ENCODE measurements at places on chromosomes 4 and X.
A peak's percentile ranks its signal among the peaks of the same experiment; 100 is the strongest.

- DNase-seq: no peak
Measured at GRCh38 chrX:47723689-47724088, 64.7 kb upstream of the UXT start.

DNA sequence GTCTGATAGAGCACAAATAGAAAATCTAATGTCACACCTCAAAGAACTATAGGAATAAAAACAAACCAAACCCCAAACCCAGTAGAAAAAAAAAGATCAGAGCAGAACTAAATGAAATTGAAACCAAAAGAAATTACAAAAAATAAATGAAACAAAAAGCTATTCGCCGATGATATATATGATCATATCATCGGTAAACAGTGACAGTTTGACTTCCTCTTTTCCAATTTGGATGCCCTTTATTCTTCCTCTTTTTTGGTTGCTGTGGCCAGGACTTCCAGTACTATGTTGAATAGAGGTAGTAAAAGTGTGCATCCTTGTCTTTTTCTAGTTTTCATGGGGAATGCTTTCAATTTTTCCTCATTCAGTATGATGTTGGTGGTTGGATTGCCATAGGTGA is 215.3 kb upstream of the AR start:
- peak; percentile 26 for DNase-seq

GRCh38 chr4:8706216-8707044 is 113.9 kb downstream of the CPZ start:
- DNase-seq: no peak

DNA sequence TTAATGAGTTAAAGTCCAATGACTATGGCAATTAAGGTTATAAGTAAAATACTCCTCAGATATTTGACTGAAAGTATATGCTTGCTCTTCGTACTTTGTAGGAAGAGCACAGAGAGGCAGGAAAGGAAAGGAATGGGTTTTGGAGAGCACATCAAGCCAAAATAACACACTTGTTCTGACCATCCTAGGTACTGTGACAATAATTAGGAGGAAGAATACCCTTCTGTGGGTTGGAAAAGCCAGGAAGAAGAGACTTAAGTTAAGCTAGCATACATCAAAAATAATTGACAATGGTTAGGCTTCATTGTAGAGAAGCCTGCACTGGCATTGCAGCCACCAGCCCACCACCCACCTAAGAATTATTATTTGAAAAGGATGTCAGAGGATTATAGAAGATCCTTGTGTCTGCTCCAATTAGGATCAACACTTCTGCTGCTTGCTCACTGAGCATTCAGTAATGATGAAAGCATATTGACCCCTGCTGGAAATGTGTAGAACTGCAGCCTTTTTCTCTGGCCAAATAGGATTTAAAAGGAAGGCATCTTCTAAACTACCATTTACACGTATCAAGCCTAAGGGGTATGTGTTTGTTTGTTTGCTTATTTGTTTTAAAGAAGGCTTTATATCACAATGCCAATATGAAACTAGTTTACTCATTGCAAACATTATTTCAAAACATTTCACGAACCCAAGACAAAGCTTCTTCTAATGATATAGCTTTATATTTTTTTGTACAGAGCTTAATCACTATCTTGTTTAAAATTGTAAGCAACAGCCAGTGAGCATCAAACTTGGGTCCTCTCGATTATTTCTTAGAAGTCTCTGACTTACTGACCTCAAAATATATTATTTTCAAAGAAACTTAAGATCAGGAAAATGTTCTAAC is 286.2 kb upstream of the TET2 start:
- peak; percentile 98 for DNase-seq

DNA sequence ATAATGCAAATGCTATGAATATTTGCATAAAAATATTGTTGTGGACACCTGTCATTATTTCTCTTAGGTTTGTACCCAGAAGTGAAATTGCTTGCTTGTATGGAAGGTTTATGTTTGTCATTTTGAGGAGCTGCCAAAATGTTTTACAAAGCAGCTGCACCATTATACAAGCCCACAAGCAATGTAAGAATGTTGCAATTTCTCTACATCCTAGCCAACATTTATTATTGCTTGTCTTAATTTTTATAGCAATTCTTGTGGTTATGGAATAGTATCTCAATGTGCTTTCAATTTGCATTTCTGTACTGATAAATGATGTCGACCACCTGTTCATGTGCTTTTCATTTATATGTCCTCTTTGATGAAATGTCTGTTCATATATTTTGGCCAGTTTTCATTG is 18.7 kb upstream of the RBMX start:
- no peak for DNase-seq

- no peak for DNase-seq
Measured at GRCh38 chr4:91681091-91681490, 622.7 kb upstream of the GRID2 start.

GRCh38 chr4:24690436-24690835 is 104.9 kb upstream of the SOD3 start:
- no peak for DNase-seq

DNA sequence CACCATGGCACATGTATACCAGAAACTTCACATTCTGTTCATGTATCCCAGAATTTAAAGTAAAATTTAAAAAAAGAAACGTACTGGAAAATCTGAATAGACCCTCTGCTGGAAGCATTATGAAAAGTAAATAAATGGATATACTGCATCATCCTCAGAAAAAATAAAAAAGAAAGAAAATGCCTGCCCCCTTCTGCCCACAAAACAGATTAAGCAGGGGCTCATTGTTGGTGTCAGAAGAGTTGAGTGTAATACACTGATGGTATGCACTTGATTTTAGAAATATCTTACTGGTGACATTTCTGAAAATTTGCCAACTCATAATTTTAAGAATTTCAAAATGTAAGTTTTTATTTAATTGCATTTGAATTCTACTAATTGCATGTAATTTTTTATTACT is 77.8 kb downstream of the LRP2BP start:
- no peak for DNase-seq

DNA sequence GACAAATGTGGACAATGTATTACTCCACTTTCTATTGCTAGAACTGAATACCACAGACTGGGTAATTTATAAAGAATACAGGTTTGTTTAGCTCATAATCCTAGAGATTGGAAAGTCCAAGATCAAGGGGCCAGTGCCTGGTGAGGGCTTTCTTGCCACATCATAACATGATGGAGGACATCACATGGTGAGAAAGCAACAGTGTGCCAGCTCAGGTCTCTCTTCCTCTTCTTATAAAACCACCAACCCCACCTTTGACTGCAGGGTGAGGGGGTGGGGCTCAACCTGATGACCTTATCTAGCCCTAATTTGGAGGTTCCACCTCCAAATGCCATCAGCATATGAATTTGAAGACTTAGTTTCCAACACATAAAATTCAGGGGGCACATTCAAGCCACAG is 105.7 kb upstream of the CXorf66 start:
- DNase-seq: no peak

DNA sequence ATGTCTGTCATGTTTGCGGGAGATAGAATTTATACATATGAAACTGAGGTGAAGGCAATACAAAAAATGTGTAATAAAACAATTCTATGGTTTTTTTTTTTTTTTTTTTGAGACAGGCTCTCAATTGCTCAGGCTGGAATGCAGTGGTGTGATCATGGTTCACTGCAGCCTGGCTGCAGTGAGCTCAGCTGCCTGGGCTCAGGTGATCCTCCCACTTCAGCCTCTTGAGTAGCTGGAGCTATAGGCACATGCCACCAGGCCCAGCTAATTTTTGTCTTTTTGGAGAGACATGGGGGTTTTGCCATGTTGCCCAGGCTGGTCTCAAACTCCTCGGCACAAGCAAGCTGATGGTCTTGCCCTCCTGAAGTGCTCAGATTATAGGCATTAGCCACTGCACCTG is 10.1 kb downstream of the RADX start:
- no peak for DNase-seq

DNA sequence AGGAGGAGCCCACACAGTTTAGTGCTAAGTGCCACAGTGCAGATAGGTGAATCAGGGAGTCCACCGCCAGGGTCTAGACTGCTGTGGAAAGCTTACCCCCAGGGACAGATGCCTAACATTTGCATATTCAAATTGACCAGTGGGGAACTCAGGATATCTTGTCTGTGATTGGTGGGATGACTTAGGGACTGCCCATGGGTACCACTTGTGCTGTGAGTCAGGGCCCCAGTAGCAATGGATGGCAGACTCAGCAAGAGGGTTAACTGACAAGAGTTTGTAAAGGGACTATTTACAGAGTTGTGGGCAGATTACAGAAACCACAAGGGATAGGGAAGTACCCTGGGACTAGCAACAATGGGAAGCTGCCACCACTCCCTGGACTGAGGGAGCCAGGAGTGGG is 282.1 kb downstream of the BCOR start:
- peak; percentile 86 for DNase-seq

DNA sequence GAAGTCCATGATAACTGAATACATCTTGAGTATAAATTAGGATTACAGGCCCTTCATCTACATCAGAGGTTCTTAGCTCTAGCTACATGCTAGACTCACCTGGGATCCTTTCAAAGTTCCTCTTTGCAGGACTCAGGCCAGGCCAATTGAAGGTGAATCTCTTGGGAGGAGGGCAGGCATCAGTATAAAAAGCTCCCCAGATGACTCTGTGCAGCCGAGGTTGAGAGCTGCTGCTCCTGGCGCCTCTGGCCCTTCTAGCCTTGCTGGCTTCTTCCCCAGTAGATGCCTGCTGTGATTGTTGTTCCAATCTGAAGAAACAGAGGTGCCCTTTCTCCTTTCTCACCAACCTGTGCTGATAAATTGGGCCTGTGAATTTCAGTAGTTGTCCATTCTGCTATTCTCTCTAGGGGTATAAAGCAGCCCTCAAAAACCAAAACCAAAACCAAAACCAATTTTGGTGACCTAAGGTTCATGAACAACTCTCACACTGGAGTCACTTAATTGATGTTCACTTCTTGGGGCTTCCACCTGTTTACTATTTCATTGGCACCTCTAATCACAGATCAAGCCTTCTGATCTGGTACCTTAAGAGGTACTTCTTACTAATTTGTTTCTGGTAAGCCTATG is 78.7 kb downstream of the SUPT20HL2 start:
- no peak for DNase-seq

DNA sequence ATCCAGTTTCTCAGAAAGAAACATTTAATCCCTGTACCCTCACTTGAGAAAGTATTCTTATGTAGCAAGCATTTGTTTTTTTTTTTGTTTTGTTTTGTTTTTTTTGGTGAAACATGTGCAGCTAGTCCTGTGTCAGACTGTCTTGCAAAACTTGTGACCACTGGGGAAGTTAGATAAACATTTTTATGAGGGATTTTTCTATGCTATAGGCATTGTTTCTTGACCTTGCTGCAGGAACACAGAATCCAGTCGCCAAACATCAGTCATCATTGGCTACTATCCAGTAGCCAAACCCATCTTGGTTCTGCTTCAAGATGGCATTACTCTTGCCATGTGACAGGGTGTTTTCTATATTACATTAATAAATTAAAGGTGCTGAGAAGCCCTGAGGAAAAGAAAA is 7.7 kb upstream of the MAPK10 start:
- no peak for DNase-seq

DNA sequence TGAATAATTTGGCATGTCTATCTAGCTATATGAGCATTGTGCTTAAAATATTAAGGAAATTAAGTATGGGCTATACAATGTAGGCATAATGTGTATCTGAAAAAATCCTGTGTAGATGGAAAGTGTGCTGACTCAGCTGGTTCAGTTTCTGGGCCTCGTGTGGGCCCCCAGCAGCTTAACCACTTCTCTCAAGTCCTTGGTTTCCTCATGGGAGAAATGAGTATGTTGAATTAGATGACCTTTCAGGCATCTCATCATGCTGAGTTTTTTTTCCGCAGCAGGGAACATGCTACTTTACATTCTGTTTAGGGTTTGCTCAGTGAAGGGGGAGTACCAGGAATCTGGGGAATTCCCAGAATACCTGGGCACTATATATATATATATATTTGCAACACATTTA is 30.5 kb downstream of the RHOH start:
- DNase-seq: no peak

DNA sequence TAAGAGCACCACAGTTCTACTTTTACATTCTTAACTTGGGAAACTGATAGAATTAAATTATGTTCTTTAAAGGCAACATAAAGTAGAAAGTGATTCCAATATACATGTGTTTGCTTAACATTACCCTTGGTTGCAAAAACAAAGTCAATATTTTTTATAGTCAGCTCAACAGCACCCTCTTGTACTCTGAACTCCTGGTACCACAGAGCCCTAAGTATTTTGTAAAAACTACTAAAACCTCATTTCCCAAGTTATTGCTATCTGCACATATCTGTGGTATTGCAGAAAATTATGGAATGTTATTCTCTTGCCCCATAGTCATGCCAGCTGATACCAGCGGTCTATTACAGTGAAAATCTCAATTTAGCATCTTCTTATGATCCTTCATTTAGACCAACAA is 2.9 kb downstream of the KIF4A start:
- no peak for DNase-seq

DNA sequence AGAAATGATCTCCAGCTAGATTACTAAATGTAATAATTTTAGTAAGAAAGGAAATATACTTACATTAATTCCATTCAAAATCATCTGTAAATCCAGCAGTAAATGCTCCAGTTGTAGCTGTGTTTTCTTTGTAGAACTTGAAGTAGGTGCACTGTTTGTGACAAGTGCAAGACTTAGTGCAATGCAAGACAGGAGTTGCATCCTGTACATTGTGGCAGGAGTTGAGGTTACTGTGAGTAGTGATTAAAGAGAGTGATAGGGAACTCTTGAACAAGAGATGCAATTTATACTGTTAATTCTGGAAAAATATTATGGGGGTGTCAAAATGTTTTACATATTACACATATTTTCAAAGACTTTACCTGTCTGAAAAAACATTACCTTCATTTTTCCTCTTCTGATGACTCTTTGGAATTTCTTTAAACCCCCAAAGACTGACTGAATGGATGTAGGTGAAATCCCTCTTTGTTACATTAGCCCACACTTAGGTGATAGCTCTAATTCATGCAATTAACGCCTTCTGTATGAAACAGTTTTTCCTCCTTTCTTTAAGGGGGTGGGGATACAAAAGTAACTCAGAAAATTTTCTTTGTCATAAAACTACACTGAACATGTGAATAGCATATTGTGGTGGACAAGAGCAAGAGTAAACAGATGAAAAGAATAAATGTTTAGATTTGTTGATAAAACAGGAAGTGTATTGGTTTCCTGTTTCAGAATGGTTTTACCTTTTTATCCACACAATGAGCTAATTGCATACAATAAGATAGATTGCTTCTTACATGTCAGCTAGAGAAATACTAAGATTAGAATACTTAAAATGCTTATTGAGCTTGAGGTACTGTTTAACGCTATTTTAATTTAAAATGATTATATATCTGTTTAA is at the start of gene IL2:
Gene IL2, minus strand, starts transcription at position 495 of the 886 bp plus-strand sequence. Its CDS starts 285 bp downstream, at position 210.
- no peak for DNase-seq

GRCh38 chrX:151738751-151739150 is 4.2 kb downstream of the CNGA2 start:
- DNase-seq: no peak

GRCh38 chr4:8849266-8850073 is 22.2 kb downstream of the HMX1 start:
- no peak for DNase-seq

DNA sequence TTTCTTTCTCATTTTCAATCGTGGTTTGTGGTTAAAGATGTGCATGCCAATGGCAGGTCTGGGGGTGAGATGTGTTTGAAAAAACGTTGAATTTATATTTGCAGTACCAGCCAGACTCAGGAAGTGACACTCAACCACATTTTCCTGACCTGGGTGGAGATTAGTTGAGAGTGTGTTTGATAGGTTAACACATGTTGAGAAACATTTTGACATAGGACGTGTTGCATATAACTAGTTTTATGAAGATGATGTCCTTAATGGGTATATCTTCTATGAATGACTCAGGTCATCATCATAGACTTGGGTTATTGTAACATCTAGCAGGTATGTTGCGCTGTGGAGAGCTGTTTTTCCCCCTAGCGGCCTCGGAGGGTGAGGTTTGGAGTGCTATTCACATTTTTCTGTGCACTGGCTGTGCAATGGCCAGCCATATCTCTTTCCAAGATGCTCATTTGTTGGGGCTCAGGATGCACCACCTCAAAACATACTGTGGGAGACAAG is 21.7 kb upstream of the CD38 start:
- DNase-seq: peak; percentile 8
